ENCODE measurements at places on chromosomes 7 and 10.

- no peak for DNase-seq
Observed at GRCh38 chr10:83954193-83954799, 185.0 kb upstream of the GHITM start.

GRCh38 chr10:77562742-77563141 is 74.9 kb downstream of the KCNMA1 start:
- no peak for DNase-seq

- peak; percentile 44 for DNase-seq
Observed at GRCh38 chr10:1109795-1110673, 53.8 kb downstream of the WDR37 start.

DNA sequence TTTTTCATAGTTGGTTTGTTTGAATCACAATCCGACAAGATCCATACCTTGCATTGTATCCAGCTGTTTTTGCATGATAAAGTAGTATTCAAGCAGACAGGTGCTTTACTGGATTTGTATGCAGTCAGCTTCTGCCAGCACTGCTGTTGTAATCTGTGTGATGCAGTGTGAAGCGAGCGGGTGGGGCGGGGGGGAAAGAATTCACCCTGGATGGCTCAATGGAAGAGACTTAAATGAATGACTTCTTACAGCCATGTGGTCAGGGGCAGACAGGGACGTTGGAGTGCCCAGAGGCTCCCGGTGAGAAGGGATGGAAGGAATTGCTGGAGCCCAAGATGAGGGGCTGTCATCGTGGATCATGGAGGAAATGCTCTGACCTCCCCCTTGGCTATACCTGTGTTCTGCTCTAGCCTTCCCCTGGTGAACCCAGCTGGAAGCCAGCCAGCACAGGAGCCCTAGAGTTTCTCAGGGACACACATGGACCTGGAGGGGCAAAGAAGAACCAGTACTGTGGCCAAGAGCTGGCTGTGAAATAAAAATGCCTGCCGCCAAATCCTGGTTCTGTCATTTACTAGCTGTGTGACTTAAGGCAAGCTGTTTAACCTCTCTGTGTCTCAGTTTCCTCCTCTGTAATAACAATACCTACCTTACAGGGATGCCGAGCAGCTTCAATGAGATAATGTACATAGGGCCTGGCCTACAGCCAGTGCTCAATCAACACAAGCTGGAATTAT is 14.1 kb downstream of the NFE2L3 start:
- DNase-seq, result no peak

DNA sequence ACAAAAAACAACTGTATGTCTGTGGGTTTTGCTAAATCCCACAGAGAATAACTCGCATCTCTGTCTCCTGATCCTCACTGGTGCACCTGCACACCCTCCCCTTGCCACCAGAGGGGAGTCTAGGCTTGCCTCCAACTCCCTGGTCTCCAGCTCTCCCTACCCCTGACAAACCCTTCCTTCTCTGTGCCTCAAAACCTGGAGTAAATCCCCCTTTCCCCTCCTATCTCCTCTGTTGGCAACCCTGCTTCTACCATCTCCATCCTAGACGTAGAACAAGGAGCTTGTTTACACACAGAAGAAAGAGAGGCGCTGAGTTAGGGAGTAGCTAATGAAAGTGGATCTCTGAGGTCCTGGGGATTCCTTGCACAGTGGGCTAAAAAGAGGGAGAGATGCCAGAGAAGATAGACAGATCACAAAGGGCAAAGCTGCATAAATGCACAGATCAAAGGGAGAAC is 6.0 kb downstream of the MBLAC1 start:
- peak; percentile 20 for DNase-seq

DNA sequence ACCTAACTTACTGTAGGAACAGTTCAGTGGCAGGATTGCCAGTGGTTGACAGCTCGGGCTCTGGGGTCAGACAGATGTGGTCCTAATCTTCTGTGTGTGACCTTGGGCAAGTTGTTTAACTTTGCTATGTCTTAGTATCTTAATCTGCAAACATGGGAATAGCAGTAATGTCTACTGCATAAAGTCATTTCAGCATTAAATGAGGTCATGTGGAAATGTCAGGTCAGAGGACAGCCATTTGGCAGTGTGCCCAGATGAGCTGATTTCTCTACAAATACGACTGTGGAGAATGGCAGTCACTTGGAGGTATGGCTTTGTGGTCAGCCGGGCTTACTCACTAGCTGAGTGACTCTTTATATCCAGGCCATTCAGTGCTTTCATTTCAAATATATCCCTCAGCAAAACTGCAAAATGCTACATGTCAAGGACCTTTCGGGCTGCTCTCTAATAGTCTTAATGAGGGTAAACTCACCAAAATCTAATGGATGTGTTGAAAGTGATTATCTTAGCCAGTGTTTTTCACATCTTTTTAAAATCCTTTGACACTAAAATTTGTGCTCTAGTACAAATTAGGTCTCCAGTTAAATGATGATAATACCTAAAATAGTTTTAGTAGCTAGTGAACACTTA is 171.4 kb downstream of the ST7 start:
- DNase-seq, result no peak

DNA sequence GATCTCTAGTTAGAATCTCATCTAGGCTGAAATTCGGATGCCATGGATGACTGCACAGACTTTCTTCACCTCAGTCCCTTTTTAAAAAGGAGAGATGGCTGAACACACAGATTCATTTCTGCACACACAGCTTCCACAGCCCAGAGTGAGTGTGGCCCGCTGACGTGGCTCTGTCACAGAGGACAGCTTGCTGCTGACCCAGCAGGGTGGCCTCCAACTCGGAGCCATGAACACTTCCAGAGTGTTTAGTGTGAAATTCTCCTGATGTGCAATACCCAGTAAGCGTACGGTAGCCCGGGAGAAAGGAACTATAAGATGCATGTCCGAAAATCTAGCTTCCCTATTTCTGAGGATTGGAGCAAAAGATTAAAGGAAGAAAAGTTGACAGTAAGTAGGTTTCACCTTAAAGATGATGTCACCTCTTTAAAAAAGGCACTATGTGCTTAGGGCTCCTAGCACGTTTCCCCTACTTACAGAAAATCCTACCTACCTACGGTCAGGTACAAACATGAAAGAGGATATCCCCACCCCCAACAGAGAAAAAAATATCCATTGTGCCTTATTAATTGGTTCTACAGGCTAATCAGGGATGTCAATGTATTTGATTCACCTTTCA is 162.2 kb downstream of the RAPGEF5 start:
- no peak for DNase-seq

DNA sequence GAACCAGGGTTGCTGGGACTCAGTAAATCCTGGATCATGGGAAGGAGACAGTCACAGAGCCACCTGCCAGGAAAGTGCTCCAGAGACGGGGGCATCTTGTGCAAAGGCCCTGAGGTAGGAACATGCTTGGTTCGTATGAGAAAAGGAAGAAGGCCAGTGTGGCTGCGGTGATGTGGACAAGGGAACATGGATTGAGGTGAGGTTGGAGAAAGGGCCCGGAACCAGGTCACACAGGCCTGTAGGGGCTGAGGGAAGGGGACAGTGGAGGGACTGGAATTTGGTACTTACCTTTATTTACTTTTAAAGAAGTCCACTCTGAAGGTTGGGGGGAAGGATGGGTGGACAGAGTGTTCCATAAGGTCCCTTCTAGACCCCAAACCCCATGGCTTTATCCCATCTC is 32.9 kb upstream of the CXCL12 start:
- DNase-seq, result no peak

- DNase-seq, result no peak
Observed at GRCh38 chr7:37110660-37111424, 337.8 kb downstream of the ELMO1 start.

Measured in stimulated activated CD8-positive, alpha-beta memory T cell treated with anti-CD3 and anti-CD28 coated beads, Interleukin-2, amount 100 ng/mL, for 1 hour (primary cell).